ENCODE measurements at places on chromosomes 3 and 15.
A peak's percentile ranks its signal among the peaks of the same experiment; 100 is the strongest.

- DNase-seq, result no peak
Measured at GRCh38 chr3:166759736-166760513, 620.2 kb downstream of the ZBBX start.

GRCh38 chr3:88485001-88485400 is 335.2 kb downstream of the C3orf38 start:
- no peak for DNase-seq

DNA sequence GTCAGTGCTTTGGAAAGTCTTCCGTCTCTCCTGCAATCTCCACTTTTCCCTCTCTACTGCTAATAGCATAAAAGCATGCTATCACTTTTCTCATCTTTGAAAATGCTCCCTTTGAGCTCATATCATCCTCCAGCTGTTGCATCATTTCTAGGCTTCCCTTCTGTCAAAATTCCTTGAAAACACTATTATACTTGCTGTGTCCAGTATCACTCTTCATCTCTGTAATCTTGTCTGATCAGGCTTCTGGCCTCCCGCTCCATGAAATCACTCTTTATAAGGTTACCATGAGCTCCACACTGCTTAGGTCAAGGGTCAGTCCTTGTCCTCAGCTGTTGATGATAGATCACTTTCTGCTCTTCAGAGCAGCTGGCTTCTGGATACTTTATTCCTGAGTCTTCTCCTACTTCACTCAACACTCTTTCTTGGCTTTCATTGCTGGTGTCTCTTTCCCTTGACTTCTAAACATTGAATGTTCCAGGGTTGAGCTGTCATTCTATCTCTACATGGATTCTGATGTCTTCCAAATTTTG is 50.9 kb upstream of the SPTSSB start:
- DNase-seq, result no peak

DNA sequence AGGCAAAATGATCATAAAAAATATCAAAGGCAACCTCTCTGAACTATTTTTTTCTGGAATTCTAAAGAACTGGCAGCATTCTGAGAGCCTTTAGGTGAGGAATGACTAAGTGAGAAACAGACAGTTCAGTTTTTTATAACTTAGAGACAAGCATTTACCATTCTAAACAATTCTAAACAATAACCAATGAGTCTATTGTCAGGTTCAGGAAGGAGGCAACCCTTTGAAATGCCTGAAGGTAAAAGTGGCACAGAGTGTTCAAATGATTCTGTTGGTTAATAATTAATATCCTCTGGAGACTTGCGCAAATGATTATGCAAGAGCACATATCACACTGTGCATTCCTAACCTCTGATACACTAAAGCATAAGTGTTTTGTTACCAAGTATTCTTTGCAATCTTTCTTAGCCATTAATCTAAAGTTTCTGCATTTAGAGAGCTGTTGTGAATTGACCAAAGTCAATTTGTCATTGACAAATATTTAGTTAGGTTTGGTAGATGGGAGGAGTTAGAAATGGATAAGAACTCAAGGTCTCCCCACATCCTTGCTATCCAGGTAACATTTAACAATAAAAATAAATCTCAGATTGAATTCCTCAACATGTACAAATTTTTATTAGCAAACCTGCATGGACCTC is 9.2 kb upstream of the TGFBR2 start:
- DNase-seq, result peak; percentile 97

- DNase-seq, result no peak
Measured at GRCh38 chr15:31200735-31201151, 99.2 kb upstream of the TRPM1 start.

DNA sequence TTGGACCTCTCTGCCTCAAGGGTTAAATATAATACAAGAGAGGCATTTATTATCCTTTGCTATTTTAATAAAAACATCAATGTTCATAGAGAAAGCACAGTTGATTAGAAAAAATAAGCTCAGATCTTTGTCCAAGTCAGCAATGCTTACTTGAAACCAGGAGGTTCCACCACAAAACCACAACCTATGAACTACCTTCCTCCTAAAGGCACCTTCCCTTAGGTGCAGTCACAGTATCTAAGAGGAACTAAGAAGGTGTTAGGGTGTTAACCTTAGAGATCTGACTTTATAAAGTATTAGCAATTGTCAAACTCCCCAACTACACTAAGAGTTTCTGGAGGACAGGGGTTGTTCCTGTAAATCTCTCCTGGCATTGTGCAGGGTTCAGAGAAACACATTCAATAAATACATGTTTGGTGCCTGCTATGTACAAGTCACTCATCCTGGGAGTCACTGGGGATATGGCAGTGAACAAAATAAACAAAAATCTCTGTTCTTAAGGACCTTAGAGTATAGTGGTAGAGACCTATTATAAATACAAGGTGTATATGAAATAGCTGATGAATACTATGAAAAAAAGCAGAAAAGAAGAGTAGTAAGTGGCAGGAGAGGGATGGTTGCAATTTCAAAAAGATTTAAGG is 208.6 kb downstream of the NFKBIZ start:
- no peak for DNase-seq

DNA sequence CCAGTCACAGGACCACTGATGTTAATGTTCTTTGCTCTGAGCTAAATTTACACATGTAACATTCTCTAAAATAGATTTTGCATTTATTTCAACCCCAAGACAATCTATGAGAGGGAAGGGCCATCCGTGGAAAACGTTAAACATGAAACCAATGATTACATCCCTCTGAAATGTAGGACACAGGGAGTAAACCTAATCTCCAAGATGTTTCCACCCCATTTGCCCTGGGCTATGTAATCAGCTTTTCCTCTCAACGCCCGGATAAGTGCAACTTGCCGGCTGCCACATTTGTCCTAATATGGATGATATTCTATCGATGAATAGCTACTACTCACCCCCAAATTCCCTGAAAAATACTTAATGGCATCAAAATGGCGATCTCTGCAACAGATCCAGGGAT is 6.4 kb upstream of the FMN1 start:
- DNase-seq, result peak; percentile 18

DNA sequence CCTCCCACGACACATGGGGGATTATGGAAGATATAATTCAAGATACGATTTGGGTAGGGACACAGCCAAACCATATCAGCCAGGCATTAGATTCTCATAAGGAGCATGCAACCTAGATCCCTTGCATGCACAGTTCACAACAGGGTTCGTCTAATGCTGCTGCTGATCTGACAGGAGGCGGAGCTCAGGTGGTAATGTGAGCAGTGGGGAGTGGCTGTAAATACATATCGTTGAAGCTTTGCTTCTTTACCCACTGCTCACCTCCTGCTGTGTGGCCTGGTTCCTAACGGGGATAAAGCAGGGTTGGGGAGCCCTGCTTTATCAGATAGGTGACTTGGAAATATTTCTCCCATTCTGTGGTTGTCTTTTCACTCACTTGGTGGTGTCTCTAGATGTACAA is 14.8 kb downstream of the DOCK3 start:
- no peak for DNase-seq

- DNase-seq, result no peak
Measured at GRCh38 chr3:52039846-52040245, 16.5 kb downstream of the DUSP7 start.

GRCh38 chr3:99918715-99919114 is 101.1 kb downstream of the CMSS1 start:
- no peak for DNase-seq

DNA sequence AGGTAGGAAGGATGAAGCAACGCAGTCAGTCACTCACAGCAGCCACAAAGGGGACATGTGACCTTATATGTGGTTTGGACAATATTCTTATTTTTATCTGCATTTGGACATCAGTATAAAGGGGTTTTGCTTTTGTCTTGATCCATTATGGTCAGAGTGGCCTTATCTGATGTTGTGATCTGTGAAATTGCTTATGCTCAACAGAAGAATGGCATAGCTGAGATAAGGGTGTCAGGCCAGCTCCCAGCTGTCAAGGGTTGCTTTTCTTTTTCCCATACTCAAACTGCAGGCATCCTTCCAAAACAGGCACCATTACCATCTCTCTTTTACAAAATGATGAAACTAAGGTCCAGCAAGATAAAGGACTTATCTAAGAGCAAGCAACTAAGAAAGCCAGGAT is 28.1 kb downstream of the DCLK3 start:
- no peak for DNase-seq

DNA sequence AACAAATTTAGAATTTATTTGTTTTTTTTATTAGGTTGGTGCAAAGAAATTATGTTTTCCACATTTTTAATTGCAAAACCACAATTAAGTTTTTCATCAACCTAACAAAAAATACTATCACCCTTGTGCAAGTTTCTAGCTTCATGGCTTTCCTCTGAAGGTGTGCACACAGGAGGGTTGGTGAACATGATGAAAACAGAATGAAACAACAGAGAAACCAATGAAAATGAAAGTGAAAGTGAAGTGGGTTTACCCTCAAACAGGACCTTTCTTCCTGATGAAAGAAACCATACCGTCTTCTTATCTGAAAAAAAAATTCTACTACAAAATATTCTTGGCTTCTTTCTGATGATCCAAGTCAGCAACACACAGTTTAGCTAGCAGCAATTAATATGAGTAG is 71.9 kb upstream of the FEZF2 start:
- DNase-seq, result peak; percentile 55

GRCh38 chr15:93063796-93064690 is 25.0 kb downstream of the RGMA start:
- peak; percentile 65 for DNase-seq

GRCh38 chr3:126523745-126524428 is at the start of gene CHST13:
TSS of gene CHST13 (plus strand) at chr3:126524155. CDS start at chr3:126524333, 178 bp downstream.
- DNase-seq, result peak; percentile 77

GRCh38 chr3:24242012-24242698 is 252.5 kb downstream of the THRB start:
- no peak for DNase-seq

GRCh38 chr3:170154569-170155143 is 26.9 kb downstream of the PHC3 start:
- DNase-seq, result no peak

DNA sequence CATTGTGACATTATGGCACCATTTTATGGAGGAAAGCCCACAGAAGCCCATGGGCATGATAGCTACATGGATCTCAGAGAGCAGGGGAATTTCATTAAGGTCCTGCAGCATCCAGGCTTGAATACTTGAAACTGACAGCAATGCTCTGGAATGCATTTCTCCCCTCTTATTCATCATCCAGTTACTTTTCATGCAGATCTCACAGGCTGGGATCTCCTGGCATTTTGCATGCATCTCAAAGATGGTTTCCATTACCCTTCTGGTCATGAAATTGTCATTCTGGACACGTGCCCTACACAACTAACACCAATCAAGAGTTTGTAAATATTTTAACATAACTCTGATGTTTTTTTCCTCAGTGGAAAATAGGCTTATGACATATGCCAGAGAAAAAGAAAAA is 32.4 kb downstream of the VGLL3 start:
- no peak for DNase-seq

DNA sequence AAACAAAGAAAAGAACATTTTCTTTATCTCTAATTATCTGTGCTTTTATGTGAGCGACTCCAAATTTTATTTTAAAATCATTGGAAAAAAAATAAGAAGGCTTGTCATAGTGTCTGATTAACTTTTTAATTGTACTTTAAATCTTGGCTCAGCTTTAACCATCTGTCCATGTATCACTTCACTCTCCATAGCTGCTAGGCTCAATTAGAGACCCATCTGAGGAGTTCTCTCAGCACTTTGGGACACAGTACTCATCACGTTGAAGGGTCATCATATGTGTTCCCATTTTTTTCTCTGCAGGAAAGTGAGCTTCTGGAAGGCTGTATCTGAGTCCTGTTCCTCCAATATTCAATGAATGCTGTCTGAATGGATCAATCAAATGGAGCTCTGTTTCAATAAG is 908.5 kb upstream of the ROBO1 start:
- DNase-seq, result no peak

GRCh38 chr3:155252535-155252934 is 40.9 kb downstream of the STRIT1 start:
- no peak for DNase-seq

- no peak for DNase-seq
Measured at GRCh38 chr3:147411815-147412241, 2.7 kb downstream of the ZIC1 start.

GRCh38 chr3:196638861-196639482 is 522 bp upstream of the NRROS start:
- no peak for DNase-seq

- no peak for DNase-seq
Measured at GRCh38 chr3:195844671-195845218, 33.0 kb upstream of the MUC4 start.

- no peak for DNase-seq
Measured at GRCh38 chr3:154971771-154972326, 108.3 kb upstream of the MME start.

GRCh38 chr3:27824312-27825200 is 102.4 kb upstream of the EOMES start:
- no peak for DNase-seq

- peak; percentile 82 for DNase-seq
Measured at GRCh38 chr15:40150163-40150925, 10.5 kb upstream of the BUB1B start.

DNA sequence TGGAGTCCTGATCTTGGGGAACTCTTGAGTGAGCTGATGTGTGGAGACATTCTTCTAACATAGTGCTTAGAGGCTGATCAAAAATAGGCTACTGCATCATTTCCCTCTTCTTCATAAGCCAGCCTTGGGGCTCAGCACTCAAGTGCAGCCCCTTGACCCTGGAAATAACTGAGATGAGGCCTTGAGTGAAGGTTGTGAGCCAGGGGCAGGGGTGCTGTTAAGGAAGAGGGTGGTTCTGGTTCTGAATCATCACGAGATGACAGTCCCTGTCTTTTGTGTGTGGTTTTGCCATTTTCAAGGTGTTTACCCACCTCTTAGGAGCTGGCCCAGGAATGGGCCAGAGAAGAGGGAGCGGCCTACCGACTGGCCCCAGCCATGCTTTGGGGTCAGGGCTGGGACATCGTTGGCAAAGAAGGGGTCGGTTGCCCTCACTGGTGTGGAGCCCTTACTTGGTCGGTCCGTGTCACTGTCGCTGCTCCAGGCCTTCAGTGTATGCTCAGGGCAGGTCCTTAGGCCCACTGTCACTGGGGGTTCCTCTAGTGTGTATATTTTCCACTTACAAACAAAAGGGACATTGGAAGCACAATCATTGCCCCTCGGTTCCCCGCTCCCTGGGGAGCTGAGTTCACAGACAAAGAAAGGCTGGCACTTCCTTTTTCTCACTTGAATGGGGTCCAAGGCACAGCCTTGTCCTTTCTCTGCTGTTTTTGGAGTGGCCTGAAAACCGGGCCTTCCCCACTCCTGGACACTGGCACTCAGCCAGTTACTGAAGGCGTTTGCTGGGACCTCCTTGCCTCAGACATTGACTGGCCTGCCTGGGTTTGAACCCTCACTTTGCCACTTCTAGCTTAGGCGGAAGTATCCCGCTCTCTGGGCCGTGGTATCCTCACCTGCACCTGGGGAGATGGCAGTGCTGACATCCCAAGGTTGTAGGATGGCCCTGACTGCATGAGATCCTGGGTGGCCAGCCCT is 46.6 kb downstream of the SLC6A6 start:
- DNase-seq, result no peak

- peak; percentile 96 for DNase-seq
Measured at GRCh38 chr3:45199837-45200648, 26.0 kb downstream of the TMEM158 start.

Measured in SW480 (cell line).